Muscle of arm (tissue), 14 donors: ENCODE measurements at places on chromosomes 6 and 20.

DNA sequence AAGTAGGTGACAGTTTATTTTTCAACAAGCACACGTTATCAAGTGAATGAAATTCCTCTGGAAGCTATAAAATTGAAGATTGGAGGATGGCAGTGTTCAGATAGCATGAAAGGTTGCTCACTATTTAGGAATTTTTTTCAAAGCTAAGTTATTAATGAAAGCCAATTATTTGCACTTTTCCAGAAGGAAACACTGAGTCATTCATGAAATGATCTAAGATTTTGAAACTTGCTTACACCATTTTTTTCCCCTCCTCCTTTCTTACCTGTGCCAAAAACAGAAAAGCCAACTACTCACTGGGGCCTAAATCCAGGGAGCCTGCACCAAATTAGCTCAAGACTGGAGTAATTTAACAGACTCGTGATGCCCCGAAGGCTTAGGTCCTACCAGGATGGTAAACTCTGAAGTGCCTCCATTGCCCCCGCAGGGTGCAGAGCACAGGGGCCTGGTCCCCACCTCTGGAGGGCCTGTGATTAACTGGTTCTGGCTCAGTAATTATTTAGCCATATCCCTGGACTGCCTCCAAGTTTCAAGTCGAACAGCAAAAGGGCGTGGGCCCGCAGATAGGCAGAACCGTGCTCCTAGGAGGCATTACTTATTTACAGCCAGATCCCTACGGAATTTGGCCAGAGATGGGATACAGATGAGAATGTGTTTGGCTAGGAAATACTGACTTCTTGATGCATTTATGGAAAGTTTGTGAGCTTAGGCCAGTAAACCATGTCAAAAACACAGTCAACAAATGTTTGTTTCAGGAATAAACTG is 28.0 kb upstream of the ZNF217 start:
- peak; percentile 83 for DNase-seq

DNA sequence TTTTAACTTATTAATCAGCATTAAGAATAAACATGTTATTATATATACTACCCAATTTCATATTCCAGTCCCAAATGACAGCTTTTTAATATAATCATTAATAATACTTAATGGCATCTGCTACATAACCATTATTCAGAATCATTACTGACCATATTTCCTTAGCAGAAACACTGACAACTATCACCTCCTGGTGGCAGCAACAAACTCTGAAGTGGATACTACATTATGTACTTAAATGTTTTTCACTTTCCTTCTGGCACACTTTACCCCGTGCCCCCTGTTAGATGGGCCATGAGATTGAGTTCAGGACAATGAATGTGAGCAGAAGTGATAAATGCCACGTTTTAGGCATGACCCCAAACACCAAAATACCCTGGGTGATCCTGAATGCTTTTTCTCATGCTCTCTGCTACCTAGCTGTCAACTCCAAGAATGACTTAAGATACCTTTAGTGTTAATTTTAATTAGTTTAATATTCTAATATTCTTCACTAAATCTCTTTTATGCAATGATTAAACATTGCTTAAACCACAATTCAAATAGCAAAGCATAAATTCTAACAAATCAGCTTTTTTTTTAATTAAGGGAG is 77.1 kb downstream of the LMBRD1 start:
- DNase-seq: no peak

DNA sequence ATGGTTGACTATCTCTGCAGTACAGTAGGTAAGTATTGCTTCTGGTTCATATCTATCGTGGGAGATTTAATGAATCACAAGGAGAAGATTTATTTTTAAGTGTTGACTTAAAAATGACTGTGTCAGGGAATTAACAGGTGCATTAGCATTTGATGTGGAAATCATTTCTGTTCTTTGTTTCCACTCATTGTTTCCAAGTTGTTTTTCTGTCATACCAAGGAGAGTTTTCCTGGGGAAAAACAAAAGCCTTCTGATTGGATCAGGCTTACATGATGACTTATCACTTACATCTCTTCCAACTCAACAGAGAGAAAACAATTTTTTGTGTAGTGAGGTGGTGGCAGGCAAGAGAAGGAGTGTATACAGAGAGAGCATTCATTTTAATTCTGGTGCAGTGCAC is 686.4 kb downstream of the HTR1B start:
- DNase-seq: no peak

GRCh38 chr20:50242863-50243609 is 52.4 kb downstream of the CEBPB start:
- DNase-seq: no peak

- no peak for DNase-seq
Measured at GRCh38 chr6:43687079-43687436, 533 bp downstream of the MRPS18A start.

DNA sequence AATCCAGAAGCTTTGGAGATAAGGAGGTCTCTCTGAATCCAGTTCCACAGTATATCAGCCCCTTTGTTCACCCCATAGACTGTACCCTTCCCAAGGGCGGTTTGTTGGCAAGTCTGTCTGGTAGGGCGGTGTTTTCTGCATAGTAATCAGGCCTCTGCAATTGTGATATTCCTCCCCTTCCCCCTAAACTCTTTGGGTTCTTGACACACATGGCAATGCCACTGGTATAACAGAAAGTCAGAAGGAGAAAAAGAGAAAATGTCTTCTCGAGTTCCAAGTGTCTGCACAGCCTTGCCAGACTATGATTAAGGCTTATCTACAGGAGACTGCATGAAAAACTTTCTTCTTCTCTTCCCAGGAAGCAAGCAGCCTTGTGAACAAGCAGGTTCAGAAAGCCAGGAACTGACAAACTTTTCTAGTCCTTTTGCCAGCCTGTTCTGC is 45.6 kb downstream of the FOXO3 start:
- no peak for DNase-seq

GRCh38 chr20:3177746-3178485 is 4.6 kb upstream of the LZTS3 start:
- DNase-seq: no peak

DNA sequence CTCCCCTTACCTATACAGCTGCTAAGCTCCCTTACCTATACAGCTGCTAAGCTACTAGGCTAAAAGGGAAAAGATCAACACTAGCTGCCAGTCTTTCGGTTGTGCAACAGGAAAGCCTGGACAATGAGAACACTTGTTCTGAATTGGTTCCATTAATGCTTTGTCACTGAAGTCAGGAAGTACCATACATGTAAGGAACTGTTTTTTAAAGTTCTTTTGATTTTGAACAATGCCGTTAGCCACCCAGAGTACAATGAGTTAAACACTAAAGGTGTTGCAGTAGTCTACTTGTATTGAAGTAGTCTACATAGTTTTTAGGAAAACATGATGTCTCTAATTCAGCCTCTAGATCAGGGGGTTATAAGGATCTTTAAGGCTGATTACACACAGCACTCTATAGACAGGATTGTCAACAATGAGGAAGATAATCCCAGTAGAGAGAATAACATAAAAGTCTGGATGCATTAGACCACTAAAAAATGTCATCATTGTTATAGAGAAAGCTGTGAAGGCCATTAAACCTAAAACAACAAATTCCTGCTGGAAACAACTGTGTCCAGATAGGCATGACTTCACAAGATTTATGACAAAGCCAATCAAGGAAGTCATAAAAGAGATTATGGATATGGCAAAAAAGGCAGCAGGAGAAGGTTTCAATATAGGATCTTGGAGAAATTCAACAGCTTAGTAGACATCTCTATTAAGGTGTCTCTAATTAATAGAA is 306.3 kb downstream of the PHF3 start:
- no peak for DNase-seq

DNA sequence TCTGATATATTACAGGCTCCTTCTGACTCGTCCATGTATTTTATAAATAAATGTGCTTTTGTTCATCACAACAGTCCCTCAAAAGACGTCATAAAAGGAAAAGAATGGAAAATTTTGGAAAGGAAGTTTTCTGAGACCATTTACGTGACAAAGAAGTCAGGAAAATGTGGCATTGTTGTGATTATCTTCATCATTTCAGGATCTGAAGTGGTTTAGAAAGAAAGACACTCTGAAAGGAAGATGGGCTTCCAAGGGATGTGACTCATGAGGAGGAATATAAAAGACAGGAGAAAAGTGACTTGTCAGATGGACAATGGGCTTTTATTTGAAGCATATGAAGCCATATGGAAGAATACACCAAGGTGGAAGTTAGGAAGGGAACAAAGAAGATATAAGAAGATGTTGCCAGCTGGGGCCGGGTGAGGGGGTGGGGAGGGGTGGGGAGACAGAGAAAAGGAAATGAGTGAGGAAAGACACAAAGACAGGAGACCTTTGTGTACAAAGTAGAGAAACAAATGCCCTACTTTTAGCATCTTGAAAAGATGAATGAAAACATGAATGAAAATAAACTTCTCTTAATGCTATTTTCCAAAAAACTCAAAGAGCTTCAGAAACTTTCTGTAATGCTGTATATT is 190.3 kb upstream of the PREP start:
- no peak for DNase-seq

DNA sequence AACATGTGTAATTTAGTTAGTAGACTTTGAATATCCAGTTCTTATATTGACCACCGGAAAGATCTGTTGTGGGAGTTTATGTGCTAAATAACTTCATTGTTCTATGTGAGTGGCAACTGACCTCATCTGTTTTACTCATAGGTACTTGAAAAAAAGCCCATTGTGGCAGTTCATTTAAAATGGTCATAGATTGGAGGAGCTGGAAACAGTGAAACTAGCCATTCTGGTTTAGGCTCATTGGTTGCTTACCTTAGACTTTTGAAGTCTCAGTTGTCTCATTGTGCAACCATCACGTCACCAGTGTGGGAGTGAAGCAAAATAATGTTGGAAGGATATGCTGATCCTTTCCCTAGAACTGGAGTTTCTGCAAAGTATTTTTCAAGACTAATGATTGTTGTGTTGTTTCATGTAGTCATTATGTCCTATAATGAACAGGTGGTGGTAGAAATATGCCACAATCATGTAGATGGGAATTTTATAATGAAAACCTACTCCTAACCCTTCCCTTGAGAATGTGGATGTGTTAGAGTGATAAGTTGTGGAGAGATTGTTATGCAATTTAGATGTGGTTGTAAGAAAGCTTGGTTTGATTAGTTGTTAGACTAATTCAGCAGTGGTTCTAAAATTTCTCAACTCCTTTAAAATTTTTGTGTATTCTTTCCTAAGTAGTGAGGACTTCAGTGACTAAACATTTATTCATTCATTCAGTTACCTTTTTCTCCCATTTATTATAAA is 18.3 kb downstream of the DSP start:
- no peak for DNase-seq

DNA sequence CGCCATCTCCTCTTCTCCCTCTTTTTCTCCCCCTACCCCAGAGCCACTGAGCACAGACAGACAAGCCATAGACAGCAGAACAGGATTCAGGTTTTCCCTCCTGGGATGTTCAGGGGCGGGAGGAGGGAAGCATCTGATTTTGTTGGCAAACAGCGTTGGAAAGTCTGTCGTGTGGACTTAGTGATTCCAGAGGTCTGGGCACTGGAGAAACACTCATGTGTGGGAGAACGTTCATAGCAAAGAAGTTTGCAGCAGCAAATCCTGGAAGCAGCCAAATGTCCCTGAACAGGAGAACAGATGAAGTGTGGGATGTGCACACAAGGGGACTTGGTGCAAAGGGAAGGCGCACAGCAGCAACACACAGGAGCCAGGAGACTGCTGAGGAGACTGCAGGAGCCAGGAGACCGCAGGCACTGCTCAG is 264.1 kb upstream of the CDYL start:
- DNase-seq: peak; percentile 73

- DNase-seq: no peak
Measured at GRCh38 chr6:166877906-166878305, 78.4 kb downstream of the RNASET2 start.

GRCh38 chr6:7331452-7331851 is 18.5 kb upstream of the SSR1 start:
- DNase-seq: no peak

DNA sequence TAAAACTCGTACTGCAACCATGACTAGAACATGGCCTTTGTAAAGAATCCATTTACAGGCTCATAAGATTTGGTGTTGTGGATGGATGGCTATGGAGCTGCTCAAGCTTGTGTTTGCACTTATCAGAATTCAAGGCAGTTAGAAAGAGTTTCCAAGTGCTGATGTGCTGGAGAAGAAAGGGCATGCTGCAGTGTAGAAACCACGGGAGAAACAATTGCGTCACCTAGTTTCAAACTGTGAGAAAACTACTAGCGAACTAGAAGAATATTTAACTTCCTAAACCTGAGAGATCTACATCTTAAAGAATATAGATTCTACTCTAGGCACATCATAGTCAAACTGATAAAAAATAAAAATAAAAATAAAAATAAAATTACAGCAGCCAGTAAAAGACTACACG is 116.2 kb downstream of the SGK1 start:
- no peak for DNase-seq

GRCh38 chr6:134381959-134382358 is 64.0 kb upstream of the SGK1 start:
- DNase-seq: no peak

GRCh38 chr20:11847827-11848226 is 69.9 kb upstream of the BTBD3 start:
- DNase-seq: no peak

DNA sequence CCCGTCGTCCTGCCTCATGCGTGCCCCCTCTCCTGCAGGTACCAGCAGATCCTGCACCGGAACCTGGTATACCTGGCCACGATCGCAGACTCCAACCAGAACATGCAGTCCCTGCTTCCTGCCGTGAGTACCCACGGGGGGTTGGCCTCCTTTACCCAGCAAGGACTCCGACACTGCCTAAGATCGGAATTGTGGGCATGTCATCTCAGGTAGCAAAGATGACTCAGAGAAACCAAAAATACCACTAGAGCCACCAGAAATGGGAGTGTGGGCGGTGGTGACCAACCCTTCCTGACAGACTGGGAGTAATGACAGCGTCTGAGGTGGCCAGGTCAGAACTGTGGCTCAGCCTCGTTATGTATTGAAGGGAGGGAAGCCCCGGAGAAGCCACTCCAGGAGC is 16.3 kb downstream of the SS18L1 start:
- DNase-seq: no peak

- no peak for DNase-seq
Measured at GRCh38 chr6:91149956-91150705, 563.3 kb upstream of the MAP3K7 start.

DNA sequence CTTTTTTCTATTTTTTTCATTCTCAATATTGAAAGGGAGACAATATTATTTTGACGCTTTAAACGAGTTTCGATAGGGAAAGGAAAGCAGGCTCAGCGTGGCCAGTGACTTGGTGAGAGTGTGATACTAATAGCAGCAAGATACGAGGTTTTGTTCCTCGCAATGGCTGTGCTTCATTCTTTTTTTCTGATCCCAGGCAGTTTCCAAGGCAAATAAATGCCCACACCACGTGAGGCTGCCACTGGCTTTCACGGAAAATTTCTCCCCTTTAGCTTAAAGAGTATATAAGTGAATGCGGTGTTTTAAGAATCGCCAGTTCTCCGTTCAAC is 196.4 kb upstream of the ZNF184 start:
- DNase-seq: no peak

DNA sequence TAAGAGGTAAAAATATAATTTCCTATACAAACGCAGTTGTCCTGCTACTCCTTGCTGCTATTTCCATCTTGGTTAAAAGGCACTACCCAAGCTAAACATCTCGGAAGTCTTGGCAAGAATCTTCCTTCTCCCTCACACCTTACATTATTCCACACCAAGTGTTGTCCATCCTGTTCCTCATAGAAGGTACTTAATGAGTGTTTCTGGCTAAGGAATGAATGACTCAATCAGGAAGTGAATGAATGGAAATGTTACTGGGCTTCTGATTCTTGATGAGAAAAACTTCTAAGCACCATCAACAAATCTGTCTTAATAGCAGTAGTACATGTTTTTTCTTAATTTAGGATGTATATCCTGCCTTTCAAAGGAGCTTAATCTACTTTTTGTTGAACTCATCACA is 40.6 kb upstream of the RSPO3 start:
- no peak for DNase-seq
